CD4-positive, alpha-beta T cell treated with Interleukin-15 for 1 hour (primary cell): ENCODE measurements at places on chromosomes 4 and X.
A peak's percentile ranks its signal among the peaks of the same experiment; 100 is the strongest.

DNA sequence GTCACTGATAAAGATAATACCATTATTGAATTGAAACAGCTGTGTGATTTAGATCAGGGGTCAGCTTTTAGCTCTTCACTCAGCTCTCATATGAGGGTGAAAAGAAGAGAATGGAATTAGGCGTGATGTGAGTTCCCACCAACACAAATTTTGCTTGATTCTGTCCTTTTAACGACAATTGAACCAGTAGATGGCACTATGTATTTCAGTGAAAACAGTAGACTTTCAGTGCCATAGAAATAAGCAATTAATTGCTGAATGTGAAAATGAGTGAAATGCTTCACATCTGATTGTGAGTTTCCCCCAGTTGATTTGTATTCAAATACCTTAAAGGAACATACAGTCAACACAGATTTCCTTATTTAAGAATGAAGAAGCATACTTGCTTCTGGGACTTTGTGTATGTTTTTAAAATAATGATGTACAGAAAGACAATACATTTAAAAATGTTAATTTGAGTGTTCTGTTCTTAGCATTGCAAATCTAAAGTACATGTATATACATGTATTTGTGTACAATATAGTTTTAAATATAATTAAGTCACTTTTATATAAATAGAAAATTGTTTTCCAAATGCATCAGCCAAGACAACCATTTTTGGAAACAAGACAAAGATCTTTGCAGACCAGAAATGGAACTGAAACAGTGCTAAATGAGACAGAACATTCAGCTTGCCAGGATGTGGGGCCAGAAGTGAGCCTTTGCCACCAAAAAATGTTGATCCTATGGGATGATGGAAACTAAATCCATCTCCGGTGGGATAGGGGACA, 178.8 kb downstream of the SNCA start:
- DNase-seq, result no peak

DNA sequence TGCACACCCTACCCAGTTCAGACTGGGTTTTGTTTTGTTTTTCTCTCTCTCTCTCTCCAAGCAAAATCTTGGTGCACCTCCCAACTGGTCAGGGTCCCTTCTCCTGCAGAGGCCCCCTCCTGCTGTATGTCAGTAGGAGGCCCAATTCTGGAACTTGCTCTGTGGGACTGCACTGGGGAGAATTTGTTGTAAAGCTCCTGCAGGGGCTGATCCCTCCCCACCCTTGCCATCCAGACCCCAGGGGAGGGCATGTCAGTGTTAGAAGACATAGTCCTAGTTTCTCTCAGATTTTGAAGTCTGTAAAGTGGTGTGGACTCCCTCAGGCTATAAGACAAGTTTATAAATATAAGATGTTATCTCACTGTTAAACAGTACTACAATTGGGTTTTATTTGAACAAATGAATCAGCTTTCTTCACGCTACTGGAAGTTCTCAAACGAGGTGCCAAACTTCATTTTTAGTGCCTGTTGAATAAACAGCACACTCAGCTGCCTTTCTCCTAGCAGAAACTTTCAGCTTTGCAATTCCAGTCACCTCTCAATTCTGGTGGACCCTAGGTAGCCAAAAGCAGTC, 88.6 kb upstream of the FRMPD3 start:
- DNase-seq, result no peak

DNA sequence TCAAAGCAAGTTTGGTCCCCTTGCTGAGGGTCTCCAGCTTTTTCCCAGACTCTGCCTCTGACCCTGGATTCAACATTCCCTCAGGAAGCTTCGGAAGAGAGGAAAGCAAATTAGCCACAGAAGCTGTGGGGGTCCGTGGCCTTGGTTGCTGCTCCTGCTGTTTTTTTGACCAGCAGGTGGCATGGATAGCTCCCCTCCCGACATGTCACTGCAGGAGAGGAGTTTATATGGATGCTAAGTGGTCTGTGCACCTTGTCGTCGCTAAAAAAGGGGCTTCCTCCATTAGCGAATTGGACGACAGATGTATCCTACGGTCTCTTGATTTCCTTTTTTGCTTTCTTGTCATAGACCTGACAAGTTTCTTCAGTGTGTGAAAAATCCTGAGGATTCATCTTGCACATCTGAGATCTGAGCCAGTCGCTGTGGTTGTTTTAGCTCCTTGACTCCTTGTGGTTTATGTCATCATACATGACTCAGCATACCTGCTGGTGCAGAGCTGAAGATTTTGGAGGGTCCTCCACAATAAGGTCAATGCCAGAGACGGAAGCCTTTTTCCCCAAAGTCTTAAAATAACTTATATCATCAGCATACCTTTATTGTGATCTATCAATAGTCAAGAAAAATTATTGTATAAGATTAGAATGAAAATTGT, 70.2 kb downstream of the CD38 start:
- no peak for DNase-seq

- DNase-seq, result no peak
Measured at GRCh38 chr4:61583696-61584095, 383.6 kb downstream of the ADGRL3 start.

- DNase-seq, result no peak
Measured at GRCh38 chr4:128770807-128771206, 38.7 kb upstream of the JADE1 start.

DNA sequence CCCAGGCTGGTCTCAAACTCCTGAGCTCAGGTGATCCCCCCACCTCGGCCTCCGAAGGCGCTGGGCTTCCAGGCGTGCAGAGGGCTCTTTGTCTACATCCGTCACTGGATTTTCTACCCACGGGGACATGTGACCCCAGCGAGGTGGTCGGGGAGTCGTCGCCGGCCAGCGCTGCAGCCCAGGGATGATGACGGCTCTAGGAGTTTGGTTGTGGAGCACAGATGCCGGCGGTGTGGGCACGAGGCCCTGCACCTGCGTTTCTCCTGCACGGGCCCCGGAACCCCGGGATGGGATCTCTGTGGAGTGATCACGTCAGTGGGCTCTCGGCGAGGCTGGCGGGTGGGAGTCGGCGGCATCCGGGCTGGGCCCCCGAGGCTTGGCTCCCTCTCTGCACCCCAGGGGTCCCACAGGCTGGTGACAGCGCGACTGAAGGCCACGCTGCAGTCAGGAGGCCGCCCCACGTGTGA, 9.1 kb upstream of the GTPBP6 start:
- DNase-seq, result no peak

DNA sequence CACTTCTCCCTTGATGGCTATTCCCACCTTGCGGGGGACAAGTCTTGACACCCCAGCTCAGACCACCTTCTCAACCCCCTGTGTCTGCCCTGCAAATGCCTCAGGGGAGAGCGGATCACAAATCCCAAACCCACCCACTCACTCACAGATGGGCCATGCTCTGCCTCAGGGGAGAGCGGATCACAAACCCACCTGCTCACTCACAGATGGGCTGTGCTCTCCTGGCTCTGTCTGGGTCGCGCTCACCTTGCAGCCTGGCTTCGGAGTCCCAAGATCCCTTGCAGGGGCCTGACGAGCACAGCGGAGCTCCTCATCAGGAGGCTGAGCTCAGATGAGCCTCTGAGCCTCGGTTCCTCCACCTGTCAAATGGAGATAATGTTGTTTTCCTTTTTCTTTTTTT, 38.6 kb downstream of the HTRA3 start:
- DNase-seq, result peak; percentile 3

DNA sequence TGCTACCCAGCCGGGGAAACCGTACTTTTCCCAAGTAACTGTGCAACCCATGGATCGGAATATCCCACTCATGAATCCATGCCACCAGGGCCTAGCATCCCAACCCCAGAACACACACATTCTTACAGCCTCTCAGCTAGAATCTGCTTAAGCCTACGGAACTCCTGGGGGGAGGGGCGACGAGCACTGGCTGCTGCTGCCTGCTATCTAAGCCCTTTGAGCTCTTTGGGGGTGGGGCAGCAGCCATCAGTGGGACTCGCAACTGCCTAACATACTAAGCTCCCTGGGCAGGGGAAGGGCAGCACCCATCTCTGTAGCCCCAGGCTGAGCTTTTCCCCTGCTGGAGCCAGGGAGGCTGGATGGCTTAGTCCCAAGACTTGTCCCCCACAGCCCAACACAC, 28.6 kb downstream of the NUDT10 start:
- no peak for DNase-seq
